Smooth muscle cell of bladder (primary cell): ENCODE measurements at places on chromosomes 2 and 18. TPM values are rescaled to one million over a fixed set of nuclear protein-coding genes. Genes with fewer than 3 reads are reported as not detected.

SPDYA gene
- 0.71 and 1.4 TPM in 2 replicates for total RNA-seq

DYNAP gene
- not detected in 2 replicates for total RNA-seq

GCKR gene
- 0.14 and 0.55 TPM in 2 replicates for total RNA-seq

FAM110C gene
- total RNA-seq = 0.09 TPM in 1 of 2 replicates, not detected in the other

NGEF gene
- 0.74 and 1.1 TPM in 2 replicates for total RNA-seq
